Activated gamma-delta T cell treated with Interleukin-2 at 50 U/mL for 16 hours (primary cell): ENCODE measurements at places on chromosomes 3 and 15.

DNA sequence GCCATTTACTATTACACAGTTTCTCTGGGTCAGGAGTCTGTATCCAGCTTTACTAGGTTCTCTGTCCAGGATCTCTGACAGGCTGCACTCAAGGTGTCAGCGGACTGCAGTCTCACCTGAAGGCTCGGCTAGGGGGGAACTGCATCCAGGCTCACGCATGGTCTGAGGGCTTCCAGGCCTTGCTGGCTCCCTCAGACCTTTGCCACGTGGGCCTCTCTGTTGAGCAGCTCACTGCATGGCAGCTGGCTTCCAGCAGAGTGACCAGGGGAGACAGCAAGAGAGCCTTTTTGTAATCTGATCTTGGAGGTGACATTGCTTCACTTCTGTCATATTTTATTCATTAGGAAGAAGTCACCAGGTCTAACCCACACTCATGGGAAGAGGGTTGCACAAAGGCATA, 152.3 kb downstream of the CACNA2D3 start:
- no peak for DNase-seq

GRCh38 chr15:85777250-85778106, 17.2 kb downstream of the KLHL25 start:
- DNase-seq: no peak

DNA sequence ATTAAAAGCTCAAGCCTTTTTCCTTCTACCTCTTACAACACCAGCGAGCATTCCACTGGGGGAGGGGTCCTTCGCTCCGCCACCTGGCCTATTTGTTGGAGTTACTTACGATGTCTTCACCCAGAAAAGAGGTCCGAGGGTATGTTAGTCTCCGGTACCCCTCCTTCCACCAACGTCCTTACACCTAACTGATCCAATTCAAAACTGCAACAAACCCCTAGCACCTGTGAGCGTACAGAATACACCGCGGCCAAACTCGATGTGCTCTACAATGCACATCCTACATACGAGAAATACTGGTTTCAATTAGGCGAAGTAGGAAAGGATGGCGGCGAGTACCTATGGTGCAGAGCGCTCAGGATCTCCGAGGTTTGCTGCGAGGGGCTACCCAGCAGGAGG, 944 bp downstream of the SLITRK3 start:
- no peak for DNase-seq

DNA sequence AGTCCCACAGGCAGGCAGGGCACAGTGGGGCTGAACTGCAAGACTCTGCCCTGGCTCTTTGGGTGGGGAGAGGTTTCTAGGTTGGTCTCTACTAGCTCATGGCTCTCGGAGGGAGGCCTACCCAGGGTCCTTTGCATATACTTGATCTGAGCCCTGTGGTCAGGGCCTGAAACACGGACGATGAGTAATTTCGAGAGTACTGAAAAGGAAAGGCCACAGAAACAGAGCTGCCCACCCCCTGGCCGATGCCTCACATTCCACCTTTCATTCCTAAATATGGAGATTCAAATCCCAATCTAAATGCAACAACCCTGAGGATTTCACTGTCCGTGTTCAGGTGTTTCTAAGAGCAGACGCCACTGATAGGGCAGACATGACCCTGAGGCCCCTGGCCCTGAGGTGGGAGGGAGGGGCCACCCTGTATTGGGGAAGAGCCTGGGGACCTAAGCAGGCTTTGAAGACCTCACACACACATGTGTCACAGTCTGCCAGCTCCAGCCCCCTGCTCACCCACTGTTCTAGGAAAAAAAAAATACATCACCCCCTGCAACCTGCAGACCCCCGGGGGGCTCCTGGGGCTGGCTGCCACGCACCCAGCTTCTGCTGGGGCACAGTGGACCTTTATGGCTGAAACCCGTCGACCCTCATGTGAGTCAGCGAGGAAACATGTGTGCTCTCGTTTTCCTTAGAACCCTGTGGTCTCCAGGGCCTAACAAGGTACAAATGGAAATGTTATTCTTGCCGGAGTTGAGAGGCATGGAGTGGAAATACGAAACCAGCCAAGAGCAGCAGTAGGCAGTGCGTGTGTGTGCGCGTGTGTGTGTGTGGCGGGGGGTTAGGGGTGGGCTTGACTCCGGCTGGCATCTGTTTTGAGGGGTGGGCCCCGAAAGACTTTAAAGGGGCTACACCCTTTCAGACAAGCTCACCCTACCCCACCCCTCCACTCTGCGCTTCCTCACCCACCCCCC, 112.7 kb downstream of the CHSY1 start:
- DNase-seq: no peak

- DNase-seq: no peak
Measured at GRCh38 chr3:54123776-54124196, 1.4 kb downstream of the CACNA2D3 start.

GRCh38 chr15:88334436-88334835, 77.9 kb upstream of the NTRK3 start:
- no peak for DNase-seq

DNA sequence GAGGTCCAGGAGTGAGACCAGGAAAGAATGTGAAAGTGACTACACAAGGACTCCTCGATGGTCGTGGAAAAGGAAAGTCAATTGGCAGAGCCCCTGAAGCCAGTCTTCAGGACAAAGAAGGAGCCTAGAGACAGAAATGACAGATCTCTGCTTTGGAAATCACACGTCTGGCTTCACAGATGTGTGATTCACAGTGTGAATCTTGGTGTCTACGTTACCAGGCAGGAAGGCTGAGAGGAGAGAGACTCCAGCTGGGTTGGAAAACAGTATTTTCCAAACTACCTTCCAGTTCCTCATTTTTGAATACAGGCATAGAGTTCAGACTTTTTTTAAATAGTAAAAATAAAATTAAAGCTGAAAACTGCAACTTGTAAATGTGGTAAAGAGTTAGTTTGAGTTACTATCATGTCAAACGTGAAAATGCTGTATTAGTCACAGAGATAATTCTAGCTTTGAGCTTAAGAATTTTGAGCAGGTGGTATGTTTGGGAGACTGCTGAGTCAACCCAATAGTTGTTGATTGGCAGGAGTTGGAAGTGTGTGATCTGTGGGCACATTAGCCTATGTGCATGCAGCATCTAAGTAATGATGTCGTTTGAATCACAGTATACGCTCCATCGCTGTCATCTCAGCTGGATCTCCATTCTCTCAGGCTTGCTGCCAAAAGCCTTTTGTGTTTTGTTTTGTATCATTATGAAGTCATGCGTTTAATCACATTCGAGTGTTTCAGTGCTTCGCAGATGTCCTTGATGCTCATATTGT, 6.0 kb downstream of the CCR2 start:
- DNase-seq: no peak

DNA sequence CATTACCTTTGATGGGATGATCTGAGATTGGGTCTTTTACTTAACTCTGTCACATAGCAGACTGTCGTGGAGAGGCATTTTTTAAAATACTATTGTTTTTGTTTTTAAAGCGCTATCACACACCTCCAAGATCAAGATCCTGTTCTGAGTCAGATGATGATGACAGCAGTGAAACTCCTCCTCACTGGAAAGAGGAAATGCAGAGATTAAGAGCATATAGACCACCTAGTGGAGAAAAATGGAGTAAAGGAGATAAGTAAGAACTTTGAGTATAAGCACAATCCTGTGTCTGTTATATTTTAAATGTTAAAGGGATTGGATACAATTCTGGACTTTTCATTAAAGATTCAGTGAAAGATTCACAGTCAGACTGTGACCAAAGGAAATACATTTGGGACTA, 18.4 kb upstream of the ZBTB47 start:
- DNase-seq: no peak

DNA sequence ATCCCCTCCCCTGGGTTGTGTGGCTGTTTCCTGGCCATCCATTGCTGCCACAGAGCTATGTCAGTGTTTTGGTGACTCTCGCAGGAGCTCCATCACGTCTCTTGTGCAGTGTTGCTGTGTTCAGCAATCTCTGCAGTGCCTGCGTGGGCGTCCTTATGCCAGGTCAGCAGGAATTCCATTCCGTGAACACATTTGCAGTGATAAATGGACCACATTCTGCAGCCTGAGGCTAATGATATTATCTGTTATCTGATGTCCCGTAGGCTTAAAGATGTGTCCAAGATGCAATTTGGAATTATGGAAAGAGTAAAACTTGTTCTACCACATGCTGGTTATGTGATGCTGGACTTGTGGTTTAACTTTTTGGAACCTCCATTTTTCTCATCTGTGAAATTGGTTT, 25.5 kb upstream of the COL6A6 start:
- DNase-seq: no peak

DNA sequence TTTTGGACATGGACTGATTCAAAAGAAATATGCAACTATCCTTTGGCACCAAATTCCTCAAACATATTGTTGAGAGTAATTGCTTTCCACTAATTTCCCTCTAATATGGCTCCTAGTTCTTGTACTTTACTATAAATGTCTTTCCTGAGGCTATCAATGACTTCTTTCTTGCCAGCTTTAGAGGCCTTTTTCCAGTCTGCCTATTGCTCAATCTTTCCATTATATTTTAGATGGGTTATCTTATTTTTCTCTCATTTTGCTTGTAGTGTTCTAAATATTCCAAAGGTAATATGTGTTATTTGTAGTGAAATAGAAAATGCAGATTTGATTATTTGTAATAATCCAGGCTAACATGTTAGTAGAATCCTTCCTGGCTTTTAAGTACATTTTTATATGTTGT, 11.5 kb upstream of the TEX9 start:
- DNase-seq: no peak

DNA sequence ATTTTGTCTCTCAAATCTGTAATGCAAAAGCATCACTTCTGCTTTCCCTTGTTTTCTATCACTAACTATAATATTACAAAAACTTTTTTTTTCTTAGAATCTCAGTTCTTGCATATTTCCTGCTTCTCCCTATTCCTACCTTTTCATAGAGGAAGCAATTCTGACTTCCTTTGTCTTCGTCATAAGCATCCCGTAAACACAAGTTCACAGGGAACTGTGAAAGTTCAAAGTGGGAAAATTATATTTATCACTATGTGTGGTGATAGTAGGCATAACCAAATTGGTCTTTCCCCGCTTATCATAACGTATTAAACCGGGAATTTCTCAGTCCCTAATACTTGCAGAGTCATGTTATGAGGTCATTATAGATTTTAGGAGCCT, 22.3 kb downstream of the CD200 start:
- DNase-seq: no peak

DNA sequence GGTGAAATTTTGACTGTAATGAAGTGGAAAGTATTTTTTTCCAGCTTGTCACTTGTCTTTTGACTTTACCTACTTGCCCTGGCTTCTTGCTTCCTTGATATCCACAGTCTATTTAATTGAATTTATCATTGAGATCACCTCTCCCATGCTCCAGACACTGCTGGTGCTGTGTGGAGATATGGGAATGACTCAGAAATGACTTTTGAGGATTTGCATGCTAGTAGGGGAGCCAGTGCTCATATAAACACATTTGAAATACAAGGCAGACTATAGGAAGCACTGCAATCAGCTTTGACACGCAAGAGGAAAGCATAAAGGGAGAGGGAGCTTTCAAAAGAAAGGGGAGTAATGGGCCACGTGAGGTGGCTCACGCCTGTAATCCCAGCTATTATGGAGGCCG, 7.3 kb upstream of the TRPM1 start:
- DNase-seq: no peak

GRCh38 chr15:47484059-47484458, 233.2 kb upstream of the SEMA6D start:
- DNase-seq: no peak

DNA sequence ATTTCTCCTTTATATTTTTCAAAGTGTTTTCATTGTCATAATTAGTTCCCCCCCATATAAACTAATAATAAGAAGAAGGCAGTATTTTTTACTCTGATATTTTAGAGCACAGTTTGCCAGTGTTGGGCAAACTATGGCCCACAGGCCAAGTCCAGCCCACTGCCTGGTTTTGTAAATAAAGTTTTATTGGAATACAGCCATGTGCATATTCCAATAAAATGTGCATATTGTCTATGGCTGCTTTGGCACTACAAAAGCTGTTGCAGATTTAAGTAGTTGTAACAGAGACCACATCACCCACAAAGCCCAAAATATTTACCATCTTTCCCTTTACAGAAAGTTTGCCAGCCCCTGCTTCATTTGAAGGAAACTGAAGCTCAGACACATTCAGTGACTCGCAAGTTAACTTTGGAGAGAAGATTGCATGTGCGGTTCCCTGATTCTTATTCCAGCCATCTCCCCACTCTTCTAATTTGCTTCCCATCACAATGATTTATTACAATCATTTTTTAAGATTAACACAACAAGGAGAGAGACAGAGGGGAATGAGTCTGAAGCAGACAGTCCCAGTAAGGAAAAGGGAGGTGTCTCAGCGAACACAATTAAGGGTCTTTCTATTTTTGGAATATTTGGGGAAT, 48.9 kb downstream of the RFTN1 start:
- no peak for DNase-seq

DNA sequence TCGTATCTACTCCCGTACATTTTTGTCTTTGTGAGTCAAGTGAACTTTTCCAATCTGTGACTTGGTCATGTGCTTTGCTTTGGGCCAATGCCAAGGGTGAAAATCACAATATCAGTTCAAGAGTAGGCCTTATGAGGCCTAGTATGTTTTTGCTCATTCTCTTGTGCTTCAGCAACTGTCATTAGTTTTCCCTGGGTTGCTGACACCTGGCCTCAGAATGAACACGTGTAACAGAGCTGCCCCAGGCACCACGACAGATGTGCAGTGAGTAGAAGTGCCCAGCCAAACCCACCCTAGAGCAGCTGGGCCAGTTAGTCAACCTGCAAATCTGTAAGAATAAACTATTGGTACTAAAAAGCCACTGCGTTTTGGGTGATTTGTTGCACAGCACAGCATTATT, 460.3 kb upstream of the WNT5A start:
- DNase-seq: no peak

- DNase-seq: no peak
Measured at GRCh38 chr15:57657619-57658018, 48.9 kb upstream of the POLR2M start.

DNA sequence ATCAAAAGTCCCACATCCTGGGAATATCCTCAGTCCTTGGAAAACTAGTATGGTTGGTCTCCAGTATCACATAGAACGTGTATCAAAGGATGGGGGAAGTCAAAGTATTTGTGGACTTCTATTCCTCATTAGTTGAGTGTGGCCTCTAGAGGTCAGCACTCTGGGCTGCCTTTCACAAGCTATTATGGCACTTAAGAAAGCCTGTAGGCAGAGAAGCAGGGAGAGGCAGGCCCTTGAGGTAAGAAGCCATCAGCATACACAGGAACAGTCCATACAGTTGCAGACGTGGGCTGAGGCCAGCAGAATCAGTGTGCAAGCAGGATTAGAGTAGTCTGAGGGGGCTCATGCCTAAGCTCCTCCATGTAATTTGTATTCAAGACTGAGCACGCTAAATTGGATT, 341.7 kb downstream of the CLSTN2 start:
- no peak for DNase-seq
